ENCODE measurements at places on chromosomes 5 and 9.

DNA sequence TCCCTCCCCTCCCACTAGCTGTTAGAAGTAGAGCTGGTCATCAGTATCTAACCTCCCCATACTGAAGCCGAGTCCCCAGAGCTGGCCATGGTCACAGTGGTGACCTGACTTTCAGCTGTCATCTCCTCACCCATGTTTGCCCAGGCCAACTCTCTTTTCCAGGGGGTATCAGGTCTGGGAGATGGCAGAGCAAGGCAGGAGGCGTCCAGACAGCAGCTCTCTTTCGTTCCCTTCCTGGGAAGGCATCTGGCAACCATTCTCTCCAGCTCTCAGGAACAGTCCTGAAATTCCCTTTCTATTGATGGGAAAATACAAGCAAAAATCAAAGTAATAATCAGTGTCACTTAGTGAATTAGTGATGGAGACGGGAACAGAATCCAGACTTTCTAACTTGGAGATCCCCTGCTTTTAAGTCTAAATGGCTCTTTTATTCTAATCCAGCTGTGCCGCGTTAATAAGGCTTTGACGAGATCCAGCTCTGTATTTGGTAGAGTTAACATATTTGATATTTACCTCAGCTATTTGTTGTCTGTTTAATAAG, 21.3 kb upstream of the AOPEP start:
- DNase-seq: no peak

GRCh38 chr9:4713849-4714248, 27.2 kb downstream of the AK3 start:
- DNase-seq: no peak

- no peak for DNase-seq
Measured at GRCh38 chr5:124844371-124844920, 98.0 kb upstream of the ZNF608 start.

GRCh38 chr5:37685816-37686215, 154.0 kb downstream of the GDNF start:
- no peak for DNase-seq

GRCh38 chr5:59143926-59144333, 561.1 kb downstream of the RAB3C start:
- no peak for DNase-seq

DNA sequence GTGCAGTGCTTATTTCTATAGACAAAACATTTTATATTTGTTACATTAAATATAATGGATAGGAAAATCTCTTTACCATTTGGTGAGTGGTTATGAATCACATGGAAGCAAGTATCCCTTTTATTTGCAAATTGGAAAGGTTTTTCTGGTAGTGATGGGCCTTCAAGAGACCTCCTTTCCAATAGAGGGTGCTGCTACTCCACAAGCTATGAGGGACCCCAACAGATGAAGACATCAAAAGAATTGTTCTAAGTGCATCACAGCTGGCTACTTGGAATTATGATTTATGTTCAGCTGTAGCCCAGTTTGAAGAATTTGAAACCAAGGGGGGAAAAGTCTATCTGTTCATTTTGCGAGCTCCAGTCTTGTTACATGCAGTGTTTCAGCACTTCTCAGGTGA, 493.7 kb upstream of the SGCD start:
- DNase-seq: no peak

DNA sequence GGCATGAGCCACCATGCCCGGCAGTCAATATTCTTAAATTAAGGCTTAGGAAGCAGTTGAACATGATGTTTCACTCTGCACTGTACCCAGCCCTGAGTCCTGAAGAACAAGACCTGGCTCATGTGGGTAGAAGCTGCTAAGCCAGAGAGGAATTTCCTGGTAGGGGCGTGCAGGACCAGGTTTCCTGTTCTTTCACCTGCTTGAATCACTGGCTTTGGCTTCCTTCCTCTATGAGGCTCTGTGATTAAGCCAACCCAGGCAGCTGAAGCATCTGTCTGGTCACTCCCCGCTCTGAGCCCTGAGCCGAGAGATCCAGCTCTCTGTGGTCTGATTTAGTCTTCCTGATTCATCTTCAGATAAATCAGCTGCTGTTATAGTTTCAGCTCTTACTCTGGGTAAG, 29.1 kb downstream of the CFAP77 start:
- DNase-seq: no peak

DNA sequence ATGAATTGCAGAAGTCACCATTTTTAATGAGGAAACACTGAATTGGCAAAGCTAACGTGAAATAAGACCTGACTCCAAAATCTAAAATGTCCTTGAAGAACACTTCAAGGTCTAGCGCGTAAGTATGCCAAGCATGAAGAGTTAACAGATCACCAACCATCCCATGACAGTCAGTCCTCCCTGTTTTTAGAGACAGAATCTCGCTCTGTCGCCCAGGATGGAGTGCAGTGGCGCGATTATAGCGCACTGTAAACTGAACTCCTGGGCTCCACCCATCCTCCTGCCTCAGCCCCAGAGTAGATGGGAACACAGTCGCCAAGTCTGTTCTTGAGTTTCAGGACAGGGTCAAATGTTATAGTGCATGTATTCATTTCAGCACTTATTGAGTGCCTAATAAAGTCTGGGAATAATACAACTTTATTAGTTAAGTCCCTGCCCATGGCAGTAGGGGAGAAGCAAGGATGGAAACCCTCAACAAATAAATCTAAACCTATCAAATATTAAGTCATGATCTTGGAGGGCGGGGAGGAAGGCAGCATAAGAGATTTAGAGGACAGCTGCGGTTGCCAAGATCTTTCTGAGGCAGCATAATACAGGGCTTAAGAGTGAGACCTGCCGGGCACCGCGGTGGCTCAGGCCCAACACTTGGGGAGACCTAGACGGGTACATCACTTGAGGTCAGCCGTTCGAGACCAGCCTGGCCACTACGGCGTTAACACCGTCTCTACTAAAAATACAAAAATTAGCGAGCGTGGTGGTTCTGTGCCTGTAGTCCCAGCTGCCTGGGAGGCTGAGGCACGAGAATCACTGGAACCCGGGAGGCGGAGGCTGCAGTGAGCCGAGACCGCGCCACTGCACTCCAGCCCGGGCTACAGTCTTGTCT, 1.1 kb downstream of the ATPSCKMT start:
- peak; percentile 22 for DNase-seq

DNA sequence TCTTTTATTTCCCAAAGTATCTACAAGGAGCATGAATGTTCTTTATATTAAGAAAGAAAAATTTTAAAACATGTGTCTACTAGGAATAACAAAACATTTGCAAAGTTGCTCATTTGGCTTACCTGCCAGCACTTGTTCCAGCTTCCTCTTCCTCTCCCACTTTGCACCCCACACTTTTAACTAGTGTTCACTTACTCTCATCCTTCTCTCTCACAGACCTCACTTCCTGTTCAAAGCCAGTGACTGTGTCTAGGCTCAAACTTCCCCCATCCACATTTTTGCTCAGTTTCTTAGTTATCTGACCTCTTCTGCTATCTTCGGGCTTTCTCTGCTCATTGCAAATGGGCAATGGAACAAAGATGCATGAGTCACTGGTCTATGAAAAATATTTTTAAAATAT, 512.2 kb upstream of the ZNF462 start:
- DNase-seq: no peak

DNA sequence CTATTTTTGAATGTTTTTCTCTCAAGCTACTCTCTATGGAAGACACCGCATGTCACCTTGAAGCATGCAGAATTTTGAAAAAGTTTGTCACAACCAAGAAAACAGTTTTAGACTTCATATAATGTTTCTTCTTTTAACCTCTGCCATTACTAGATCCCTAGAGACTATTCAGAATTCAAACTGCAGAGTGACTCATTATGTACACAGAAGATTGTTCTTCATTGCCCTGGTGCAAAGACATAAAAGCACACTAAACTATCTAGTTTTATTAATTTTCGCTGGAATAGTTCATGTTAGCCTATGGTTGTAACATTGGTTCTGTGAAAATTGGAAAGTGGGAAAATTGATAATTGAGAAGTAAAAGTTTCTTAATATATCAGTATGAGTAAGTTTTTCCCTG, 18.4 kb downstream of the F2RL2 start:
- DNase-seq: no peak

DNA sequence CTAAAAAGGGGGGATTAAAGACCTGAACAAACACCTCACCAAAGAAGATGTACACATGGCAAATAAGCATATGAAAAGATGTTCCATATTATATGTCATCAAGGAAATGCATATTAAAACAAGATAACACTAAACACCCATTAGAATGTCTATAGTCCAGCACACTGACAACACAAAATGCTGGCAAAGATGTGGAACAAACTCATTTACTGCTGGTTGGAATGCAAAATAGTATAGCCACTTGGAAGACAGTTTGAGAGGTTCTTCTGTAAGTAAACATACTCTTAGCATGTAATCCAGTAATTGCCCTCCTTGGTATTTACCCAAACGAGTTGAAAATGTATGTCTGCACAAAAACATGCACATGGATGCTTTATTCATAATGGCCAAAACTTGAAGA, 73.6 kb downstream of the RGMB start:
- DNase-seq: no peak

GRCh38 chr5:142952229-142952628, 182.1 kb downstream of the ARHGAP26 start:
- no peak for DNase-seq

- no peak for DNase-seq
Measured at GRCh38 chr9:72384710-72385485, 19.9 kb upstream of the ZFAND5 start.

DNA sequence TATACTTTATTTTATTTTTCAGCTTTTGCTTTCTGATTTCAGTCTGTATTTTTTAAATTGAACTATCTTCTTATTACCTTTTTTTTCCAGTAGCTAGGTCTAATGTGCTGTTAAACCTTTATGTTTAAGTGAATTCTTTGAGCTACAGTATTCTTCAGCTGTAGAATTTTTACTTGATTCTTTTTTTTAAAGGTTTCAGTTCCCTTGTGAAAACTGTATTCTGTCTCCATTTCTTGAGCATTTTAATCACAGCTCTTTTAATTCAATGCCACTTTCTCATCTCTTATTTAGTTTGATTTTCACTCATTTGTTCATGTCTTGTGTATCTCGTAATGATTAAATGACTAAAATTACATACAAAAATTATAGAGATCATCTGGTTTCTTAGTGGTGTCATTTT, 233.8 kb downstream of the MTRR start:
- no peak for DNase-seq

- DNase-seq: no peak
Measured at GRCh38 chr5:35438288-35438687, 179.4 kb upstream of the SPEF2 start.

GRCh38 chr9:84593352-84593751, 76.2 kb upstream of the NTRK2 start:
- no peak for DNase-seq

DNA sequence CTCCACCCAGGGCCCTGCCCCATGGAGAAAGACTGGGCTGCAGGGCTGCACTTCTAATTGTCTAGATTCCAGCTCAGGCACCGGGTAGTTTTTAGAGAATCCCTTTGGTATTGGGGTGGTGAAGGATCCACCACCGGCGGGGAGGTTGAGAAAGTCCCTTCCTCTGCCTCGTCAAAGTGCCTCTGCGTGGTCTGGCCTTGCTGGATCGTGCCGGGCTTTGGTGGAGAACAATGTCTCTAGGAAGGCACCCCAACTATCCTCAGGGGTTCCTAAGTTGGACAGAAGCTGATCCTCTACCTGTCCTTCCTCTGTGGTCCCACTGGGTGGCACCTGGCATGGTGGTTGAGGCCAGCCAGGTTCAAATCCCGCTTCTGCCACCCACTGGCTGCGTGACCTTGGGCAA, 7.3 kb upstream of the AMBP start:
- no peak for DNase-seq

- DNase-seq: no peak
Measured at GRCh38 chr5:140978983-140979382, 12.7 kb downstream of the PCDHAC2 start.
